ENCODE measurements at places on chromosomes 11 and 22. TPM values are rescaled to one million over a fixed set of nuclear protein-coding genes. Genes with fewer than 3 reads are reported as not detected.

Gene PGM2L1
- 8.4 TPM for total RNA-seq

Gene RIC3
- 16.9 TPM for total RNA-seq

Gene KRTAP5-2
- total RNA-seq = not detected

Gene ATG2A
- 25.7 TPM for total RNA-seq

Gene SULT4A1
- not detected for total RNA-seq

Gene SMTNL1
- total RNA-seq = not detected
